NCI-H1092 (cell line): ENCODE measurements at places on chromosomes 6 and 20.

DNA sequence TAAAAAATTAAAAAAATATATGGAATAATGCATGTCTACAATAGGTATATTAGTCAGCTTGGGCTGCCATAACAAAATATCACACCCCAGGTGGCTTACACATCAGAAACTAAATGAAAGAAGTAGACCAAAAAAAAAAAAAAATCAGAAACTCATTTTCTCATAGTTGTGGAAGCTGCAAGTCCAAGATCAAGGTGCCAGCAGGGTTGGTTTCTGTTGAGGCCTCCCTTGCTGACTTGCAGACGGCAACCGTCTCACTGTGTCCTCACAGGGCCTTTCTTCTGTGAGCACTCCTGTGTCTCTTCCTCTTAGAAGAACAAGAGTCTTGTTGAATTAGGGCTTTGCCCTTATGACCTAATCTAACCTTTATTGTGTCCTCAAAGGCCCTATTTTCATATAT lies 11.4 kb upstream of the GDAP1L1 start:
- DNase-seq: no peak

DNA sequence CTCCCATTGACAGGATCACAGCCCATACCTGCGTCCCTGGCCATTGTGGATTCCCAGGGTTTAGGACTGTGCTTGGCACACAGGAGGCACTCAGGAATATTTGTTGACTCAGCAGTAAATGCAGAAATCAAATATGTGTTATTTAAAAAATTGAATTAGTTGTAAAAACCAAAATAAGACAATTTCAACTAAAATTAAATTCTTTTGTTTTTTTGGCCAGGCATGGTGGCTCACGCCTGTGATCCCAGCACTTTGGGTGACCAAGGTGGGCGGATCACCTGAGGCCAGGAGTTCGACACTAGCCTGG lies 85.3 kb downstream of the ZDHHC14 start:
- no peak for DNase-seq

- no peak for DNase-seq
Measured at GRCh38 chr6:44309092-44309491, 4.1 kb downstream of the AARS2 start.

DNA sequence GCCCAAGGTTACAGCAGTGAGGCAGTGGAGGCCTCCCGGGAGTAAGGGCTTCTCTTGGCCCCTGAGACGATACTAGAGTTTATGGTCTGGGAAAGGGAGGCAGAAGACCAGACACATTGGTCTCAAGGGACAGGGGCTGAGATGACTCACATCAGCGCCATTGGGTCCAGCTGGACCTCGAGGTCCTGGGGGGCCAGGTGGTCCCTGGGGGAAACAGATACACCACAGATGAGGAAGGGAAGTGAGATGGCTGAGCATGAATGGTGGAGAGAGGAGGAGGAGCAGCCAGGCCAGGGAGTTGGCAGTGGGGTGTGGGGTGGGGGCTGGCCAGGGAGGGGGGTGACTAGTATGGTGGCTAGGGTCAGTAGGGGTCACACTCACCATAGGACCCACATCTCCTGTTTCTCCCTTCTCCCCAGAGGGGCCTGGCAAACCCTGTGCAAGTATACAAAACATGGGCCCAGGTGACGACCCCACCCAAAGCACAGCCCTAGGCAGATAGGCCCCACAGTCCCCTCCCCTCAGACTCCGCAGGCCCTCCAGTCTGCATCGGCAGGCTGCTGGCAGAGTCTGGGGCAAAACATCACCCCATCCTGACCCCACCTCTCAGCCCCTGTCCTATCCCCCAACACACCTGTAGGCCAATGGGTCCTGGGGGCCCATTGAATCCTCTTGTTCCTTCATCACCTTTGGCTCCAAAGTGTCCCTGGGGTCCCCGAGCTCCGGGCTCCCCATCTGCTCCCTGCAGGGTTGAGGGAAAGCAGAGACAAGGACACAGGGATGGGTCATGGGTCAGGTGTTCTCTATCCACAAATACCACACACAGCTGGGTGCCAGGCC lies 21.9 kb downstream of the COL11A2 start:
- DNase-seq: no peak

DNA sequence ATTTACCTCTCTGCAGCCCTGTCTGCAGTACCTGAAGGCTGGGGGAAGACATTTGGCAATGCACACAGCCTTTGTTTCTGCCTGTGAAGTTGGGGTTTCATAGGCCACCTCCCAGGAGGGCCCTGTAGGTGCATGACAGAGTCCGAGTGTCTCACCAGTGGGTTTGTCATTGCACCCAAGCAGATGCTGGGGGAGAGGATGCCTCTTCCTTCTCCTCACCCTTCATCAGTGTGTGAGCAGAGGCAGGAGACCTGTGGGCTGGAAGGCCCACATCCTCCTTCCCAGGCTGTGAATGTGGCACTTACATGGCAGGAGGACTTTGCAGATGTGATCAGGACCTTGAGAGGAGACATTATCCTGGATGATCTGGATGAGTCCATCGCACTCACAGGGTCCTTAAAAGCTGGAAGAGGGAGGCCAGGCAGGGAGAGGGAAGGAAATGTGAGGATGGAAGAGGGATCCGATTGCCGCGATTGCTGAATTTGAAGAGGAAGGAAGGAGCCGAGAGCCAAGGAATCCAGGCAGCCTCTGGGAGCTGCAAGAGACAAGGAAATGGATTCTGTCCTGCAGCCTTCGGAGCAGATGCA lies 30.4 kb downstream of the SYNJ2 start:
- DNase-seq: no peak

DNA sequence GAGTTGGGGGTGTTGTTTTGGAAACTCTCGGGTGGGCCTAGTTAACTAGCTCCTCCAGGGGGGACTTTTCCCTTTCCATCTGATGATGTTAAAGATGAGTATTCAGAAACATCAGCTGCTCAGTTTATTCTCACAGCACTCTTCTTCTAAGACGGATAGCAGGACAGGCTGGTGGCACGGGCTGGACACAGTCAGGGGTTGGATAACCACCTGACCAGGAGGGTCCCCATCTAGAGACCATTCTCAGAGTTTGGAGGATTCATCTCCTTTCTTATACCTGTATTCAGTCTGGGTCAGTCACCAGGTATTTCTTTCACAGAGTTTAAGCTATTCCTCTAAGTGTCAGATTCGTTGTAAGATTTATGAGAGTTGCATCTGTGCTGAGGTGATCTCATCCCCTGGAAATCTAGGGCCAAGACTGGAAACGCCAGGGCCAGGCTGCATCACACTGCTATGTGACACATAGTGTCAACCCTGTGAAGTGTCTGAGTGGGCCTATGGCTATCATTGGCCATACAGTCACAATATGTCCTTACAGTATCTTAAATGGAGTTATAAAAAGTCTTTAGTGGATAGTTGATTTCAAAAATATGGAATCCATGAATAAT lies 111.7 kb downstream of the FAM50B start:
- no peak for DNase-seq

DNA sequence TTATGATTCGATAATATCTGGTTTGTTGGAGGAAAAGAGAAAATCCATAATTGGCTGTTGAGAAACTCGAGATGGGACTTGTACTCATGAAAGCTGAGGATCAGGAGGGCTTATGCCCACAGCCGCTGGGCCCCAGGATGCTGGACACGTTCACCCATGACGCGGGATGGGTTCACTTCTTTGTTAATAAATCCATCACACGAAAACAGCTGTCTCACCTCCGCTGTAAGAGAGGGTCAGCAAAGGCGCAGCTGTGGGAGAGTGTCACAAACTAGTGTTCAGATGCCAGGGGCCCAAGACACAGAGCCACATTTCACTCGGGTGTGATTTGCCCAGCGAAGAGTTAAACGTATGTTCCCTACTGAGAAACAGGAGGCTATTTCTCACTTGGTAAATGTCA lies 315.1 kb downstream of the THBS2 start:
- DNase-seq: no peak

DNA sequence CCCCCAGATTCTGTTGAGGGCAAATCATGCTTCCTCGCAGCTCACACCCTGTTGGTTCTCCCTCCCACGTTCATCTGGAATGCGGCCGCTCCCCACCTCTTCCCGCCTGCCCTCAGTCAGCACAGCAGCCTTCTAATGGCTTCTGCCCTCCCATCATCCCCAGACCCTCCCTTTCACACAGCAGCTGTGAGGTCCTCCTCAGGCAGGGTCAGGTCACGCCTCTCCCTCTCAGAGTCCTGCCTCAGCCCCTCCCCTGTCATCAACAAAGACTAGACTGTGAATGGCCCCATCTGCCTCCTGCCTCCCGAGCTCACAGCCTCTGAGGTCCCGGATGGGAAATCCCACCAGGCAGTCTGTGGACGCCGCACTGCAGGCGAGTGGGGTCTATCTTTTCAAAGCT lies 7.9 kb upstream of the BHLHE23 start:
- peak; percentile 6 for DNase-seq

DNA sequence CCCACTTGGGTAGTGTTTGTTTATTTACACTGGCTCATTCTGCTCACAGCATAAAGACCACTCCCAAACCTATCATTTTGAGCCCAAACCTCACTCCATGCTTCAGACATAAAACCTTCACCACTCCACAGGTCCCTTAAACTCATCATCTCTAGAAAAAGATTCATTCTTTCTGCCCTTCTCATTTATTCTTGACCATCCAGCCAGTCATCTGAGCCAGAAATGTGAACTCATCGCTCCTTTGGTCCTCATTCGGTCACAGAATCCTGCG lies 12.4 kb downstream of the TPMT start:
- no peak for DNase-seq

GRCh38 chr6:154219250-154219649 lies 137.4 kb downstream of the IPCEF1 start:
- DNase-seq: no peak

DNA sequence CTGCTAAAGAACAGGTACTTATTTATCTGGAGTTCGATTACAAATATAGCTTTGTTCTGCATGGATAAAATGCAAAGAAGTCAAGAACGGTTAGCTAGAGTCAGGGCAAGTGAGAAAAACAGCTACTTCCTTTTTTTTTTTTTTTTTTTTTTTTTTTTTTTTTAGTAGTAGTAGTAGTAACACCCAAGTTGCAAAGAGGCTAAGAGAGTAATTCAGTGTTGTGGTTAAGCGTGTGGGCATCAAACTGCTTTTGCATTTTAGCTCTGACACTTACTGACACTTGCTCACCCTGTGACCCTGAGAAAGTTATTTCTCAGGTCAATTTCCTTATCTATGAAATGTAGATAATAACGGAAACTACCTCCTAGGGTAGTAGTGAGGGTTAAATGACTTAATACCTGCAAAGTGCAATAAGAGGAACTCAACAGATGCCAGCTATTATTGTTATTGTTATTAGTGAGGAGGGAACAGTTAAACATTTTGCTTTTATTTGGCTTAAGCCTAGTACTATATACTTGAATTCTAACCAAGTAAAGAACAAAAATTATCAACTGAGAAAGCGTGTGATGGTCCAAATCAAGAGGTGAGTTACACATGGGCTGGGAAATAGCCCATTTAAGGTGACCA lies 86.7 kb upstream of the BACH2 start:
- no peak for DNase-seq

GRCh38 chr6:96766769-96767168 lies 70.5 kb downstream of the GPR63 start:
- no peak for DNase-seq

- no peak for DNase-seq
Measured at GRCh38 chr6:3290149-3290930, 31.6 kb downstream of the PSMG4 start.

DNA sequence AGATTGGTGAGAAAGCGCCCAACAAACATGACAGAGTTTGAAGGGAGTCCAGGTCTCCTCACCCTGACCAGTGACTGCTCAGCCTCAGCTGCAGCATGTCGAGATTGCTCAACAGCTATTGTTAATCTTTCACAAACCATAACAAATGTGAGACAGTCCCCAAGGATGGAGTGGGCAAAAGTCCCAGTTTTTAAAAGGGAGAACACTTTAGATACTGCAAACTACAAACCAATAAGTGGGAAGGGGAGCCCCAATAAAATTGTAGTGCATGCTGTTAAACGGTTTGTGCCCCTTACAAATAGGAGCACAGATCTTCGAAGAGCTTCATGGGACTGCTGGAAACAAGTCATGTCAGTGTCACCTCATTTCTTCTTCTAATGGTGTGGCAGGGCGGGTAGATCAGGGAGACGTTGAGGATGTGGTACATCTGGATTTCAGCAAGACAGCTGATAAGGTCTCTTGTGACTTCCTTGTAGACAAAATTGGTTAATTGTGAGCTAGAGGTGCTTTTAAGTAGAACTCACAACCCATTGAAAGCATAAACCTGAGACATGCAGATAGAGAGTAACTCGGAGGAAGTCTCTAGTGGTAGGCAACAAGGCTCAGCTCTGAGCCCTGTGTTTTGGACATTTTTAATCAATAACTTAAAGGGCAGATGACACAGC lies 134.0 kb upstream of the ARMC2 start:
- no peak for DNase-seq
